ENCODE measurements at places on chromosomes 1 and 21.

DNA sequence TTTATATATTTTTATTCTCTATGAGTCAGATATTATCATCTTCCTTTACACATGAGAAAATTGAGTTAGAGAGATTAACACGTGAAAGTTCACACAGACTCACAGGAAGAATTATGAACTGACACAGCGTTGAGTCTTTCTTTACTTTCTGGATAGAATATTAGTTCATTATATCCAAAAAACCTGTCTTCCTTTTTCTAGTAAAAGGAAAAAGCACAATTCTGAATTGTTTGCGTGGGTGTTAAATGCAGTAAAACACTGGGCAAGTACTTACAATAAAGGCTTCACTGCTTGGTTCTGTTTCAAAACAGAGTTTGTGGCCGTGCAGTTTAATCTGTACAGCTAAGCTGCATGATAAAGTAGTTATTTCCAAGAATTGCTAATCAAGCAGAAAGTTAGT lies 10.8 kb downstream of the MAGI3 start:
- no peak for DNase-seq

DNA sequence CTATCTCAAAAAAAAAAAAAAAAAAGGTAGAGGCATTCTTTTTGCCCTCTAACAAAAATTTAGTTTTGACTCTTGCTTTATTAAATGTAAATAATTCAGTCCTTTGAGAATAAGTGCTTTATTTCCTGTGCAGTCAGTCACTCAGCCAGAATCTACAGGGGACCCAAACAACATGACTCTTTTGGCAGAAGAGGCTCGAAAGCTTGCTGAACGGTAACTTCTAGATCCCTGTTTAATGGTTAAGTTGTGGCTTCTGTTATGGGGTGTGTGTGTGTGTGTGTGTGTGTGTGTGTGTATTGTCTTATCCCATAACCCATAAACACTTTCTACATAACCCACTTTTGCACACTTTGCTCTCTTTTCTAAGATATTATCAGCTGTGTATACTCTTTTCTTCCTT lies 54.9 kb upstream of the LAMC2 start:
- DNase-seq, result no peak

DNA sequence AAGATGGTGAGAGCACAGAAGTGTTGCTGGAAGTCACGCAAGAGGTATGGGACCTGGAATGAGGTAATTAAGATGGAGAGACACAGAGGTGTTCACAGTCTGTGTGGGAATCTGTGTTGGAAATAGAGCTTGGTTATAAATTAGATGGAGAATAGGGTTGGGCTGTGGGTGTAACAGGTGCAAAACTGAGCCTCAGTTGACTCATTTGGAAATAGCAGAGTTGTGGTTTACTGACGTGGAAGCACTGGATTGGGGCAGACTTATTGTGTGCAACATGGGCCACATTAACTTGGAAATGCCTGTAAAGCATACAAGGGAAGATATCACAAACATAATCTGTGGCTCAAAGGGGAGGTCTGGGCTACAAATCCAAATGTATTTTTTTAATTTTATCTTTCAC lies 13.0 kb downstream of the CAMSAP2 start:
- peak; percentile 11 for DNase-seq

DNA sequence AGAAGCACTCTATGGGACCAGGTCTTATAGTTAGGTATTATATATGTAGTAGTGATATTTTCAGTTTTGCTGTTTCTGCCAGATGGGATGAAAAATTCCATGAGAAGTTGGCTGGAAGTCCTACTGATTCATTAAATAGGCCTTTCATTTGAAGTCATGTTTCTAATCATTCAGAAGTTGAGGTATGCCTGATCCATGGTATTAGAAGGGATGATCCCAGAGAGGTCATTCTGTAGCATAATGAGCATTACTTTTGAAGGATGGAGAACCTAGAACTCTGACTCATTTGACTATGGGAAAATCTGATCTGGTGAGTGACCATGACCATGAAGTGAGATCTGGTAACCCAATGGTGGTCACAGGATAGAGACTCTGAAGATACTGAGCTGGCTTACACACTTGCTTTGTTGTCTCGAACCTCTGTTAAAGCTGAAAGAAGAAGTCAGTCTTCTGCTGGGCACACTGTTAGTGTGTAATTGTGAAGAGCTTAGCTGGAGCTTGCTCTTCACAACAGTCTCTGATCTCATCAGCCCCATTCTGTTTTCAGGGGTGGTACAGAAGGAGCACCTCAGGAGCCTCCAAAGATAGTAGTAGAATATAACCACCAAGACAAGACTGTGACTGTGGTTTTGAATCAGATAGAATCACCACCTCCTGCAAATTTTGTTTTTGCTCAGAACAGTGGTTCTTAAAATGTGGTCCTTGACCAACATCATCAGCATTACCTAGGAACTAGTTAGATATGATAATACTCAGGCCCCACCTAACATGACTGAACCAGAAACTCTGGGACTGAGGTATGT lies 9.0 kb downstream of the MGST3 start:
- DNase-seq, result no peak

DNA sequence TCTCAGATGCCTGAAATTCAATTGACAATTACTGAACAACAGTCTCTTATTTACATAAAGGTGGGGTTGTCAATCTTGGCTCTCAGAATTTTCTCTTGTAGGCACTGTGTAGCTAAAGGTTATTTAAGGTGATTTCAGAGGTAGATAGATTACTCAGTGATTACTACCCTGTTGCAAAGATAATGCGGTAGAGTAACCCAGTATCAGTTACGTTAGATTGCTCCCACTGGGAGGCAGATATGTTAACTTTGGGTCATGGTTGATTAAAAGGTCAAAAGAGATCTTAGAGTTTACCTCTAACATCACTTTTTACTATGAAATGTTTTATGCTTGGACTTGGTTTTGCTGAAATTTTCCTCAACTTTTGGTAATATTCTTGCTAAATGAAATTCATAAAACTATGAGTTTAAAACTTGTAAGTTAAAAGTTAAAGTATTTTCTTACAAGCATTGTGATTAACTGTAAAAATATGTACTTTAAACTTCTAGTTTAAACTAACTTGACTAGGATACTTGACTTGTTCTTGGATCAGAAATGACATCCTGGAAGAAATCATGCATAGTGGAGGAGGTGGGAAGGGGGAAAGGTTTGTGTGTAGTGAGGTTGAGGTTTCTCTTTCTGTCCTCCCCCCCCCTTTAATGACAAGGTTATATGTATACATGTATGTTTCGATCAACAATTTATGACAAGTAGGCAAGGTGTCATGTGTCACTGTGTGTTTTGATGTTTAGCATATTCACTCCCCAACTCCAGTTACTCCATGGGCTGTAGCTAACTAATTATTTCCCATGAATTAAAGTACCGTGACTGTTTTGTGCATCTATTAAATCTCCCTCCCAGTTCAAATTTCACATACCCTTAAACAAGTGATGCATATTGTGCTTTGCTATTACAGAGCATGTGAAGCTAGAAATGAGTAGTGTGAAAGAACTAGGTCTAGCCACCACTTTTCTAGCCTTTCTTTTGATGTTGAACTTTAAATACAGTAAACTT lies 2.9 kb downstream of the LAMC1 start:
- no peak for DNase-seq

GRCh38 chr1:22364326-22364650 lies 87.4 kb upstream of the ZBTB40 start:
- DNase-seq, result no peak

DNA sequence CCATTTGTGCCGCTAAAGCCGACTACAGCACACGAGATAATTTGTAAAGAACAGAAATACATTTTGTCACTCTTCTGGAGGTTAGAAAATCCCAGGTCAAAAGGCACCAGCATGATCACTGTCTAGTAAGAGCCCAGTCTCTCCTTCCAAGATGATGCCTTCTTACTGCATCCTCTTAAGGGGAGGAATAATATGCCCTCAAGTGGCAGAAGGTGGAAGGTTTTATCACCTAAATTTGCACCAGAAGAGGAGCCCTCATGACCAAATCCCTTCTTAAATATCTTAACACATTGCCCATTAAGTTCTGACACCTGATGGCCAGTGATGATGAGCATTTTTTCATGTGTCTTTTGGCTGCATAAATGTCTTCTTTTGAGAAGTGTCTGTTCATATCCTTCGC lies 326.7 kb upstream of the RGS18 start:
- DNase-seq, result no peak

DNA sequence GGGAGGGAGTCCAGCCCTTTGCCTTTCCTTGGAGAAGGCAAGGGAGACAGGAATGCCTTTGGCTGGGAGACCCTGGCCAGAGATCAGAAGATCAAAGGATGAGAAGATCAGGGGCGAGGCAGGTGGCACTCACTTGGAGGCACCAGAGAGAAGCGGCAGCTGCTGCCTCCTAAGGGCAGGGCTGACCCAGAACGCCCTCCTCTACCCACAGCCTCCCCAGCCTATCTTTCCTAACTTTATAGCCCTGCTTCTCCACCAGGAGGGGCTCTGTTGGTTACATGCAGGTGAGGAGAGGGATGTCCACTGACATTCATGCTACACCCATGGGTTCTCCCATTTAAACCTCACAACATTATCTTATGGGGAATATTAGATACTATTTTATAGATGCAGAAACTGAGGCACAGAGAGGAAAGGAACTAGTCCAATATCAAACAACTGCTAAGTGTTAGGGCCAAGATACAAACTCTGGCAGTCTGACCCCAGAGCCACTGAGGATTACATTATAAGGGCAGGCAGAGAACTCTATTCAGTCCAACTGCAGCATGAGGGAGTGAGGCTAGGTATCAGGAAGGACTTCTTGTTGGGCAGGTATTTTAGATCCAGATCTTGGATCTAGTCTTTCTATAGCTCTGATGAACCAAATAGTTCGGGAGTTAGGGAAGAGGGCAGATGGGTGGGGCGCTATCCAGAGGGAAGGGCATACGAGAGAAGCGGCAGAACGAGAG lies 19.9 kb downstream of the LGR6 start:
- no peak for DNase-seq

- peak; percentile 26 for DNase-seq
Observed at GRCh38 chr1:231629132-231629531, 2.5 kb downstream of the DISC1 start.

GRCh38 chr21:16597753-16598152 lies 868.0 kb downstream of the USP25 start:
- DNase-seq, result no peak

DNA sequence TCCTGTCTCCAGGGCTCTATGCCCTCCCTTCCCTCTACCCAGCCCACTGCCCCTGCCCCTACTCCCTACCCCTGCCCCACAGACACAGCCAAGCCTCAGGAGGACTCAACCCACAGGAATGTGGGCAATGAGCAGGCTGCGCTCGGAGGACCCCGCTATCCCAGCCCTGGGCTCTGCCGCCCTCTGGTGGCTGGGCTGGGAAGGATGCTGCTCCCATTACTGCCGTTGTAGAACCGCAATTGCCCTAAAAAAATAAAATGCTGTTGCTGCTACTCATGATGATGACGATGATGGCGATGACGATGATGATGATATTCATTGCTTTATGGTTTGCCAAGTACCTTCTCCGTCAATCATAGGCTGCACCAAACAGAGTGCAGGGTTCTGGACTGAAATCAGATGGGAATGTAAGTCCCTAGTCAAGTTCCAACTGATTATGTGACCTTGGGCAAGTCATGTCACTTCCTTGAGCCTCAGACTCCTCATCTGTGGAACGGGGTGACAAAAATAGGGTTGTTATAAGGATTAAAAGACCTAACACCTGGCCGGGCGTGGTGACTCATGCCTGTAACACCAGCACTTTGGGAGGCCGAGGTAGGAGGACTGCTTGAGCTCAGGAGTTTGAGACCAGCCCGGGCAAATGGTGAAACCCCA lies 24.6 kb downstream of the ARHGEF19 start:
- peak; percentile 82 for DNase-seq

DNA sequence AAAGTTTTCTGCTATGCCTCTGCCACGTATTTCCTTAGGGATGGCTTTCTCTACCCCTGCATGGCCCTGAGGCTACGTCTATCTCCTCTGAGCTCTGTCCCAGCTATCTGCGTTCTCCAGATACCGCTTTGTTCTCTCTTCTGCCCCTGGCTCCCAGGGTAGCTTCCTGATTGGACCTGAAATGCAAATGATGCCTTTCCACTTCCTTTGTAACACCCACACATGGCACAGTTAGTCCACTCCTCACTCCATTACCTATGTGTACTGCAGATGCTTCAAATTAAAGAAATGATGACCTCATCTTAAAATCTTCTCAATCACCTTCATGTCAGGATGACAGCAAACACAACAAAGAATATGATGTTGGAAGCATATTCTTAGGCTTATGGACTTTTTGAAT lies 138.6 kb upstream of the POGK start:
- DNase-seq, result no peak

DNA sequence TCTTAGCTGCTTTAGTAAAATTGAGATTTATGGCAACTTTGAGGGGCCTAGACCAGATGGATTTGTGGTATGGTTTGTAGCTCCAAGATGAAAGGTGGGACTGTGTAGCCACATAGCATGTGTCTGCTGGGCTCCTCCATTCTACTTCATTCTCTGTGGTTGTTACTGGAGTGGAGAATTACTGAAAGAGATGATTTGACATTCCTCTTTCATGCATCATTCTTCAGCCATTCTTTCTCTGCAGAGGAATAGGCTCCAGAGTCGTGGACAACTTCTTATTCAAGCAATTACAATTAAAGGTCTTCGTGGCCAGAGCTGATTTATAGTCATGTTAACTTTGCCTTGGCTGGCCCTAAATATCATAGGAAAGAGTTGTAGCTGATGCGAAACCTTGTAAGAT lies 328.9 kb downstream of the PAPPA2 start:
- DNase-seq, result no peak

DNA sequence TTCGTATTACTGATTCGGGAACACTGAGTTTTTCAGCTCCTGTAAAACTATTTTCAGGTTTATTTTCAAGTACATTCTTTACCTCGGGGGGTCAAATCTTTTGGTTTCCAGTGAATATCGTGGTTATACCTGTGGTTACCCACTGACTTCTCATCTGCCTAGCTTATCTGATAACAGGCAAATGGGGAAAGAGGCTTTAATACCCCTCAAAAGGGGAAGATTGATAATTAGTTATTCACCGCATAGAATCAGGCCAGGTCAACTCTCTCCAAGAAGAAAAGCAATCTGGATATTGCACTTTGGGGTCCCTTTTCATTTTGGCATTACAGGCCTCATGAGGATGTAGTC lies 23.0 kb downstream of the RUNX1 start:
- no peak for DNase-seq

GRCh38 chr1:209911746-209912145 lies 26.3 kb upstream of the SYT14 start:
- DNase-seq, result no peak

- DNase-seq, result no peak
Observed at GRCh38 chr1:215776336-215776735, 209.2 kb downstream of the KCTD3 start.

GRCh38 chr1:240475832-240476231 lies 136.1 kb downstream of the GREM2 start:
- no peak for DNase-seq

DNA sequence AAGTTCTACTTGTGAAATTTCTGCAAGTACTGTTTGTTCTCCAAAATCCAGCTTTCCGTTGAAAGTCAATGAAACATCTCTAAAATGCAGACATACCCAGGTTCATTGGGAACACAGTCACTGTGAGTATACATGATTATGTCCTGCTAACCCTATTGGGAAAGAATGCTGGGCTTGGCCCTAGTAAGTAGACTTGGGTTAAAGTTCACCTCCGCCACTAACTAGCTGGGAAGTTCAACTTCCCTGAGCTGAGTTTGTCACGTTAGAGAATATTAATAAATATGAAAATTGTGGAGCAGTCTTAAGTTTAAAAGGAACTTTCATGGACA lies 10.5 kb upstream of the PGD start:
- no peak for DNase-seq

All from activated naive CD8-positive, alpha-beta T cell treated with anti-CD3 and anti-CD28 coated beads, Interleukin-2, amount 50 U/mL, for 24 hours (primary cell).